Panc1 (cell line): ENCODE measurements at places on chromosomes 7 and 10. TPM values are rescaled to one million over a fixed set of nuclear protein-coding genes. Genes with fewer than 3 reads are reported as not detected.

- H3K36me3 ChIP-seq = peaks cover 8% of the 10 kb centered on the region
- no peaks in the 10 kb centered on the region; the same call in 1 of the 2 replicates for H3K4me1 ChIP-seq
- no peak overlapping the region; the same call in 1 of the 2 replicates for H3K27ac ChIP-seq
Observed at GRCh38 chr10:73731588-73732375, 12.4 kb upstream of the SEC24C start.

GRCh38 chr10:11120711-11121110 is 103.0 kb downstream of the CELF2 start:
- no peaks in the 10 kb centered on the region for H3K27me3 ChIP-seq
- no peak for DNase-seq
- H3K27ac ChIP-seq = no peak overlapping the region
- H3K4me3 ChIP-seq = no peak overlapping the region

TFR2 gene
- total RNA-seq = 9.1 TPM

HYAL4 gene
- not detected for total RNA-seq

DNA sequence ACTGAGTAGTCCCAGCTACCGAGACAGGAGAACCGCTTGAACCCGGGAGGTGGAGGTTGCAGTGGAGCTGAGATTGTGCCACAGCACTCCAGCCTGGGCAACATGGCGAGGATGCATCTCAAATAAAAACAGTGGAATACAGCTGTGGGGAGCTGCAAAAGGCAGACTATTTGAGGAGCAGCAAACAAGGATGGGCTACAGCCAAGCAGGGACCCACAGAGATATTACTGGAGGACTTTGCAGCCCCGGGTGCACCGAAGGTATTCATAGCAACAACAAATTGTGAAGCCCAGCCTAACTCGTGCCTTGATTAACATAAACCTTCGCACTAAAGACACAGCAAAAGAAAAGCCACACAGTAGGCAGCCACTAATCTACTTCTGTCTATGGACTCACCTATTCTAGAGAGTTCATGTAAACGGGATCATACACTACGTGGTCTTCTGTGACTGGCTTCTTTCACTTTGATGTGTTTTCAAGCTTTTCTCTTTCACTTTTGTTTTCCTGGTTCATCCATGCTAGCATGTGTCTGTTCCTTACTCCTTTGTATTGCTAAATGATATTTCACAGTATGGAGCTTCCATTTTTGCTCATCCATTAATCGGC is 34.0 kb downstream of the PODXL start:
- no peak overlapping the region for H3K27ac ChIP-seq
- H3K36me3 ChIP-seq = no peaks in the 10 kb centered on the region
- H3K27me3 ChIP-seq = no peaks in the 10 kb centered on the region
- DNase-seq = no peak
- peak overlapping the region; percentile 30 for H3K4me3 ChIP-seq
- no peaks in the 10 kb centered on the region for H3K4me1 ChIP-seq

SLC18A3 gene
- total RNA-seq = not detected

DNA sequence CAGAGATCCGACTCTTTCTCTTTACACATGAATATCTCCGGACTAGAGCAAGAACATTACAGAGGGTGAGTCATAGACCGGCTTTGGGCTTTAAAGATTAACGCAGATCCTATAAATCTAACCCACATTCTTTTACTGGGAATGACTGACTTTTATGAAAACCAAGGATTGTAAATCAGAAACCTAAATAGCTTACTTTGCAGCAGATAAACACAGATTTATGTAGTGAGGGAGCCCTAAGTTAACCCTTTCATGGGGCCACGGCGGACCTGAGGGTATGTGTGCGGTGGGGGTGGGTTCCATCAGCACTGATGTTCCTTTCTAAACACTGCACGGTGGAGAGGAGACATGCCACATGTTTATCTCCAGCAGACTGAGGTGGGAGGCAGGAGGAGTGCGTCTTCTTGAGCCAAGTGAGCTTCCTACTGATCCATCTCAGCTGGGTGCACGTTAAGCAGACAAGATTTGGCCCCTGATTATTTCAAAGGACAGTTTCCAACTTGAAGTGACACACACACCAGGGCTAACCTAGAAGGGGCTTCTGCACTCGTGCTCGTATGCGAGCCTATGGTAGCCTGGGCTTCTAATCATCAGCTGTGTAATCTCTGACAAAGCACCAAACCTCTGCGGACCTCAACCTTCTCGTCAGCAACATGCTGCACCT is 127.6 kb downstream of the WDR11 start:
- no peaks in the 10 kb centered on the region for H3K36me3 ChIP-seq
- peaks cover 9% of the 10 kb centered on the region for H3K4me1 ChIP-seq
- no peak overlapping the region for H3K4me3 ChIP-seq
- H3K27ac ChIP-seq = no peak overlapping the region
- peaks cover 12% of the 10 kb centered on the region for H3K27me3 ChIP-seq
- DNase-seq = no peak

GRCh38 chr10:52632591-52632990 is 140.0 kb downstream of the MBL2 start:
- no peaks in the 10 kb centered on the region for H3K27me3 ChIP-seq
- H3K27ac ChIP-seq = peak overlapping the region; percentile 3; the same call in 1 of the 2 replicates
- no peaks in the 10 kb centered on the region for H3K36me3 ChIP-seq
- H3K4me3 ChIP-seq = no peak overlapping the region

GRCh38 chr10:94353336-94353735 is 9.4 kb downstream of the NOC3L start:
- H3K36me3 ChIP-seq = peaks cover 75% of the 10 kb centered on the region
- no peak for DNase-seq
- H3K27me3 ChIP-seq = no peaks in the 10 kb centered on the region
- 0 out of 2 replicates have a peak, but pooled peaks cover 4% of the 10 kb centered on the region for H3K4me1 ChIP-seq

DNA sequence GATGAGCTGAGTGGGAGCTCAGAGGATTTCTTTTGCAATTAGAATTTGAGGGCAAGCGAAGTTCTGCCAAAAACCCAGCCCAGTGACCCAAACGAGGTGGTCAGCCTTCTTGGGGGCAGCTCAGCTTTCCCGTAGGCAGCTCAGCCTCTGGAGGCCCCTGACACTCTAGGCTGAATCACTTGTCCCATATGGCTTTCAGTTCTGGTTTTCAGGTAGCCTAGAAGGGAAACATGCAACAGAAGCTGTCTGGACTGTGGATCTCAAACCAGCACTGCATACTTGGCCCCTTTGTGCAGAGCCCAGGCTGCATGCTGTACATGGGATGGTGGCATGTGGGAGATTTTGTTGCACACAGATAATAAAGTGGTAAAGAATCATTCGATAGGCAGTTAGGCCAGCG is 322.8 kb downstream of the ANKRD30A start:
- DNase-seq = no peak
- H3K36me3 ChIP-seq = no peaks in the 10 kb centered on the region
- no peak overlapping the region for H3K27ac ChIP-seq
- H3K27me3 ChIP-seq = no peaks in the 10 kb centered on the region

GRCh38 chr7:47361746-47362215 is 220.1 kb downstream of the TNS3 start:
- H3K36me3 ChIP-seq = peaks cover 17% of the 10 kb centered on the region
- H3K4me1 ChIP-seq = peaks cover 18% of the 10 kb centered on the region; the same call in 1 of the 2 replicates
- H3K4me3 ChIP-seq = no peak overlapping the region
- no peaks in the 10 kb centered on the region for H3K27me3 ChIP-seq
- no peak overlapping the region for H3K27ac ChIP-seq
- DNase-seq = no peak

DNA sequence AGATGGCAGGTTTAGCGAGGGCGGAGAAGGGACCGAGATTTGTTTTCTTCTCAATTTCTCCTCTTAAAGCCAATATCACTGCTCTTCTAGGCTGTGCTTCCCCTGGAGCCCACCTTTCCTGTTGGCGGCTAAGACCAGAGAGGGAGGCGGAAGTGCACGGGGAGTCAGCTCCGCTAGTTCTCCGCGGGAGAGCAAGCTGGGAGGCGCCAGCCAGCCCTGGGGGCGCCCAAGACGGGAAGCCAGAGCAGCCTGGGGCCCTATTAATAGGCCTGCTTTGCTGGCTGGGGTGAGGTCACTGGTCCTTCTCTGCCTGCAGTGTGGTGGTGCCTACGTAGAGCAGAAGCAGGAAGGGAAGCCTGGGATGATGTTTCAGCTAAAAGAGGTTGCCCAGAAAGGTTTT is 61.6 kb downstream of the LSM5 start:
- no peaks in the 10 kb centered on the region for H3K36me3 ChIP-seq
- H3K27me3 ChIP-seq = peaks cover 22% of the 10 kb centered on the region
- H3K4me1 ChIP-seq = no peaks in the 10 kb centered on the region
- DNase-seq = no peak
- H3K4me3 ChIP-seq = no peak overlapping the region
- no peak overlapping the region for H3K27ac ChIP-seq

- peaks cover 6% of the 10 kb centered on the region; the same call in 1 of the 2 replicates for H3K27me3 ChIP-seq
- DNase-seq = no peak
- H3K4me1 ChIP-seq = no peaks in the 10 kb centered on the region
- H3K36me3 ChIP-seq = no peaks in the 10 kb centered on the region
- H3K27ac ChIP-seq = no peak overlapping the region
Observed at GRCh38 chr7:144024213-144024612, 24.1 kb downstream of the OR6B1 start.

SAP25 gene
- 3.0 TPM for total RNA-seq

GRCh38 chr10:119233821-119234220 is 26.4 kb downstream of the GRK5 start:
- no peak for DNase-seq
- no peaks in the 10 kb centered on the region for H3K27me3 ChIP-seq
- no peaks in the 10 kb centered on the region for H3K36me3 ChIP-seq
- peaks cover 42% of the 10 kb centered on the region for H3K4me1 ChIP-seq
- no peak overlapping the region for H3K4me3 ChIP-seq

ANKRD2 gene
- total RNA-seq = 0.98 TPM

IGFBP3 gene
- 6.0 TPM for total RNA-seq

DNA sequence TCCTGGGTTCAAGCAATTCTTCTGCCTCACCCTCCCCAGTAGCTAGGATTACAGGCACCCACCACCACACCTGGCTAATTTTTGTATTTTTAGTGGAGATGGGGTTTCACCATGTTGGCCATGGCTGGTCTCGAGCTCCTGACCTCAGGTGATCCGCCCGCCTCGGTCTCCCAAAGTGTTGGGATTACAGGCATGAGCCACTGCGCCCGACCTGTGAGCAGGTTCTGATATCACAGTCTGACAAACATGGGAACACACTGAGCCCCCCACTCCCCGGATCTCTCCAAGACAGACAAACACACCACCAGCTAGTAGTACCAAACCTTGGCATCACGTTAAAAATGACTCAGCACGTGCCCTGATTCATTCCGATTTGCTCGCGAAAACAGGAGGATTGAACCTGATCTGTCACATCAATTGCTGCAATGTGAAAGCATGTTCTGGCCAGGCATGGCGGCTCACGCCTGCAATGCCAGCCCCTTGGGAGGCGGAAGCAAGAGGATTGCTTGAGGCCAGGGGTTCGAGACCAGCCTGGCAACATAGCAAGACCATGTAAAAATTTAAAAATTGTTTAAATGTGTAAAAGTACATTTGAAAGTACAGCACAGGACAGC is 106.5 kb downstream of the SMURF1 start:
- no peak overlapping the region for H3K4me3 ChIP-seq
- H3K27me3 ChIP-seq = no peaks in the 10 kb centered on the region
- H3K27ac ChIP-seq = no peak overlapping the region
- no peak for DNase-seq

SFRP5 gene
- total RNA-seq = 0.64 TPM

CHN2 gene
- 0.15 TPM for total RNA-seq
